ENCODE measurements at places on chromosomes 3 and 15.

DNA sequence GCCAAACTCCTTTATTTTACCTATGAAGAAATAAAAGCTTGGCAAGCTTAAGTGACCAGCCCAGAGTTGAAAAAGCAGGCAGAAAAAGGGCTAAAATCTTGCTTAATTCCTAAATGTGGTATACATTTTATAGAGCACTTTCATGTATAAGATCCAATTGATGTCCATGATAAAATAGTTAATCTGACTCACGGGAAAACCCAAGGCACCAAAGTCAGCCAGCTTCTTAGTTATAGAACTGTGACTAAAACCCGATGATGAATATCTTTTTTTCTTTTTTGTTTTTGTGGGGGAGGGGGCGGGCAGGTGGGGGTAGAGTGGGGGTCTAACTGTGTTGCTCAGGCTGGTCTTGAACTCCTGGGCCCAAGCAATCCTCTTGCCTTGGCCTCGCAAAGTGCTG is 71.4 kb downstream of the PEAK1 start:
- DNase-seq, result no peak

GRCh38 chr3:152703245-152703890 is 131.6 kb upstream of the P2RY1 start:
- no peak for DNase-seq

DNA sequence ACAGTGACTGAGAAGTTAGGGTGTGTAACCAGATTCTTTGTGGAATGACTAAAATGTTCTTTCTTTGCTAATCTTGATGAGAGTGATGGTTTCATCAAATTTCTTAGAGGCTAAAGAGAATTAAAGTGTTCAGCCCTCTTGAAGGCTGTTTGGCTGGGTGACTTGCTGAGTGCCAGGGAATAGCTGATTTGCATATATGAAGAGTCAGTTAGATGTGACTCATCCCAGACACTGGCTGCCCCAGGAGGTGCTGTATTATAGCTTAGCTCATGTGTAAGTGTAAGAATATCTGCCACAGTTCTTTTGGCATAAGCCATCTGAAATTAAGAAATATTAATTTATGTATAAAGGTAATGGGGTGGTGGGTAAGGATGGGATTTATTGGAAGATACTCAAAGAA is 535.1 kb downstream of the NLGN1 start:
- peak; percentile 39 for DNase-seq

DNA sequence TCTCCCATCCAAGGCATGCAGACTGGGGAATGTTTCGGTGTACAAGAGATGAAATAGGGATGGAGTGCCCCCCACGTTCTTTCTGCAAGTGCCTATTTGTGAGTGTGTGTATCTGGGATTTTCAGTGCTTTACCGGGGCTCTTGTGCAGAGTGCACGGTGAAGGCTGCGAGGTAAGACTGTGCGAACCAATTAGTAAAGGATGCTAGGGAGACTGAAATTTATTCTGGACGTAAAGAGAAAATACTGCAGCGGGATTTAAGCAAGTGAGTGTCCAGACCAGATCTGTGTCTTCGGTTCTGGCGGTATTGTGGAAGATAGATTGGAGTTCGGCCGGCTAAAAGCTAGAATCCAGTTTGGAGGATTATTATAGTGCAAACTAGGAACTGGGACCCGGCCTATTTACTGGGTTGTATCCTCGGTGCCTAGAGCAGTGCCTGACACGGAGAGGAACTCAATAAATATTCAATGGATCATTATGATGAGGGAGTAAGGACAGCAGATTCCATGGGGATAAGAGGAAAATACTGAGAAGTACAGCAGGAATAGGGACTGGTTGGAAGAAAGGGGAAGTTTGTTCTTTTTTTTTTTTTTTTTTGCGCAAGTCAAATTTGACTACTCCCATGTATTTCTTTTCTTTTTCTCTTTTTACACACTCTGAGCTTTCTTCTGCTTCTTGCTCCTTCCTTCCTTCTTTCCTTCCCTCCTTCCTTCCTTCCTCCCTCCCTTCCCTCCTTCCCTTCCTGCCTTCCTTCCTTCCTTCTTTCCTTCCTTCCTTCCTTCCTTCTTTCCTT is 580 bp upstream of the MAGEF1 start:
- no peak for DNase-seq

DNA sequence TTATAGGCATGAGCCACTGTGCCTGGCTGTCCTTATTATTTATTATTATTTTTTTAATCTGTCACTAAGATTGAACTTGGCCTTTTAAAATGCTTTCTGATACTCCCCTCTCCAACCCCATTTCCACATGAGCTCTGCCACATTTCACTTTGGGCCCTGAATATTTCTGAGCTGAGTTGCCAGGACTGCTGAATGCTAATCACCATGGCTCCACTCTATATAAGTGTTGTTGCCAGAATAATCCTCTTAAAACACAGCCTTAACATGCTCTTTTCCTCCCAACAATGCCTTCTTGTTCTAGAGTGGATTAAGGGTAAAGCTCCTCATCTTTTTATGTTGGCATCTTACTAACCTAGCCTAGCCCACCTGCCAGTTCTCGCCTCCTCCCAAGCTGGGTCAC is 124.4 kb downstream of the PDZRN3 start:
- DNase-seq, result no peak

DNA sequence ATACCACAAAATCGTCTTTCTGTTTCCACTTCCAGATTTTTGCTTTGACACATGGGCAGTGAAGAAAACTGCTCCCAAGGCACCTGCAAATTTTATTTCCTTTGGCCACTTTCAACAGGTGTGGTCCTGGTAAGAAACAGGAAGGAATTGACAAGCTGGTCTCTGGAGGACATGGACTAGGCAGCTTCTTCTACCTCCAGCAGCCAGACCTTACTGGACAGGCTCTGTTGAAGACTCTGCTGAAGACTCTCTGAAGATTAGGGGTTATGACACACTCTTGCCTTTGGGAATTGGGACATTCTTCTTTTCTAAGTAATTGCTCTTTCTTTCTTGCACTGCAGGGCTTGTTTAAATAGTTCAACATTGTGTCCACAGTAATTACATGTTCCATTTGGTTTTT is 147.7 kb upstream of the DCBLD2 start:
- DNase-seq, result no peak

DNA sequence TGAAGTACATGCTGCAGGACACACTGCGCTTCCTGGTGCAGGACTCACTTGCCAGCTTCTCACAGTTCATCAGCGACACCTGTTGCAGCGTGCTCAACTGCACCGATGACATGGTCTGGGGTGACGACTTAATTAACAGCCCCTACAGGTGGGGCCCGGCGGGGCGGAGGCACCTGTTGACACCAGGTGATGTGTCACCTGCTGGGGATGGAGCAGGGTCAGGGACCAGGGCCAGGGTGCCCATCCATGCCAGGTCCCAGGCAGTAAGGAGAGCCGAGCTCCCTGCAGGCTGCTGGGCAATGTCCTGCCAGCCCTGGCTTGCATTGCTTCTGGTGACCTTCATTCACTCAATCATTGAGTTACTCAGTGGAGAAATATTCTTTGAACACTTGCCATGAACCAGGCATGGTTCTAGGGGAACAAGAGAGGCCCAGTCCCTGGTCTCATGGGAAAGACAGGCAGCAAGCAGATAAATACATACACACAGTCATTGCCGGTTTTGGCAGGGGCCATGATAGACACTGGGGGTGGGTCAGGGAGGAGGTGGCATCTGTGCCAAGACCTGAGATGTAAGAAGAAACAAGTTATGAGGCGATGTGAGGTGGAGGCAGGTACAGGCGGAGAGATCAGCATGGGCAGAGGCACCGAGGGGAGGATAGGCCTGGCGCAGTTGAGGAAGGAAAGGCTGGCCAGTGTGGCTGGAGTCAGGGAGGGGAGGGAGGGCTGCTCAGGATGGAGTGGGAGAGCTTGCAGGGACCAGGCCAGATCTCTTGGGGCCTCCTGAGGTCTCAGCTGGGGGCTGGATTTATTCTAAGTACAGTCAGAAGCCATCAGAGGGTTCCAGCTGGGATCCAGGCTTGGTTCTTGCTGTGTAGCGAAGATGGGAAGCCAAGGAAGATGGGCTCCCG is 30.8 kb downstream of the DNAH1 start:
- DNase-seq, result no peak

- no peak for DNase-seq
Measured at GRCh38 chr3:136984837-136985236, 27.1 kb downstream of the IL20RB start.

DNA sequence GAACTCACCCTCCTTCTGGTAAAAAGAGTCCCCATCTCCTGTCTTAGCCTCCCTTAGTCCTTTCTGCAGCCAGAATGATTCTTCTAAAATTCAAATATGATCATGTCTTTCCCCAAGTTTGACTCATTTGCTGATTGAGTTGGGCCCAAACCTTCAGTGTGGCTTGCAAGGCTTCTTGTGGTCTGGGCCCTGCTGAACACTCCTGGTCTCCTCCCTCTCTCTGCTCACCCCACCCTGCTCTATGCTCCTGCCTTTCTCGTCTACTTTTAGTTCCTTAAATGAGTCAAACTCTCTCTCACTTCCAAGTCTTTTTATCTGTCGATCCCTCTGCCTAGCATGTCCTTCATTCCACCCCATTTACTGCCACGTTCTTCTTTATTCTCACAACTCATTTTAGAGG is 72.6 kb downstream of the CCR1 start:
- DNase-seq, result no peak

DNA sequence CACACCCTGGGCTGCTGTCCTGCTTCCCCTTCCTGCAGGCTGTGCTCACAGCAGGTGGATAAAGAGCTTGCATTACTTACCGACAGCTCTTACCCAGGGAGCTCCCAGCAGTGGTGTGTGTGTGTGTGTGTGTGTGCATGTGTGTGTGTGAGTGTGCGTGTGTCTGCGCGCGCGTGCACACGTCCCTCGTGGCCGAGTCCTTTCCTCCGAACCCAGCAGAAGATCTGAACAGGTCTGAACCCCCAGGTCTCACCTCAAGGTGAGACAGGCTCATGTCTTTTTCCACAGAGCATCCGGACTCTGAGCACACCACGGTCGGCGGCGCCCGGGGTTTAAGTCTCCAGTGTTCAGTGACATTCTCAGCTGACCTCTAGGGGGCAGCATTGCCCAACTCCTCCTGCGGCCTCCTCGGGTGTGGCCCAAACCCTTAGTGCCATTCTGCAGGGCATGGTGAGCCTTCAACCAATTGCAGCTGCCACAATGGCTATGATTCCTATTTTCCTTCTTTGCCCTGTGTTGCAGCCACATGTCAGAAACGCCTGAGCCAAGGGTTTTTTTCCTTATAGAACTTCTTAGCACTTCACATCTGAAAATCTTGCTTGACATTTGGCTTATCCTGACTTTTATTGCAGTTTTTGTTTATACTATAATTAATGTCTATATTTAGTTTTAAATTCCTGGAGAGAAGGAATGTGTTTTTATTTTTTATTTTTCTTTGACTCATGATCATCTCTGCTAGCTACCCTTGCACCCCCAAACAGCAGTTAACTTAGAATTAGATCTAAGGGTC is 64.1 kb upstream of the KLHL25 start:
- DNase-seq, result peak; percentile 46

- no peak for DNase-seq
Measured at GRCh38 chr3:74639681-74640080, 25.2 kb upstream of the CNTN3 start.

DNA sequence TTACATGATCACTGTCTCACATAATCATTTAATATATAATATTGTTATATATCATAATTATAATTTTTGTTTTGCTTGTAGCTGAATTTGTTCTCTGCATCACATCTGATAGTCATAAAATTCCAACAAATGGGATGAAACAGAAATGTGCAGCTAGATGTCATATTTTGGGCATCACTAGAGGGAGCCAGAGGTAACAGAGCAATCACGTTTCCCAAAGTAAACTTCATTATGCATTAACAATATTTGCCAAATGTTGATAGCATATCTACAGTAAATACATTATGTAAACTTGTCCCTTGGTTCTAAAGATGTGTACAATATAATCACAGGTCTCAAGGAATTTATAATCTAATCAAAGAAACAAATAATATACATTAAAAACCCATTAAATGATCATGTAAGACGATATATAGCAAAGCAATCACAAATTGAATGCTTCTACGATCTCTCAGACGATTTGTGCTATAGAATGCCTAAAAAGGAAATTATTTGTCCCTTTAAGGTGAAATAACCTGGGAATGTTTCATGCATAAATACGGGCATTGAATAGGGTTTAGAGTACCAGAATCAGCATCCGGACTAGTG is 234.2 kb upstream of the MCTP2 start:
- DNase-seq, result peak; percentile 55

GRCh38 chr3:183293966-183294365 is 40.9 kb downstream of the B3GNT5 start:
- DNase-seq, result no peak

- no peak for DNase-seq
Measured at GRCh38 chr3:73073091-73073707, 11.7 kb downstream of the EBLN2 start.

- no peak for DNase-seq
Measured at GRCh38 chr3:108171106-108171505, 51.1 kb downstream of the IFT57 start.

- DNase-seq, result peak; percentile 76
Measured at GRCh38 chr3:129942296-129942695, 32.2 kb upstream of the TRH start.

GRCh38 chr3:135622215-135622614 is 343.3 kb upstream of the PPP2R3A start:
- no peak for DNase-seq

GRCh38 chr15:50180091-50180490 is 1.9 kb upstream of the SLC27A2 start:
- no peak for DNase-seq

GRCh38 chr15:69794645-69795469 is 302.9 kb downstream of the TLE3 start:
- peak; percentile 28 for DNase-seq

GRCh38 chr3:134239538-134239937 is 11.1 kb downstream of the RYK start:
- no peak for DNase-seq

- no peak for DNase-seq
Measured at GRCh38 chr15:92676561-92676960, 21.0 kb upstream of the FAM174B start.

GRCh38 chr3:173793963-173794362 is 396.4 kb downstream of the NLGN1 start:
- peak; percentile 41 for DNase-seq

DNA sequence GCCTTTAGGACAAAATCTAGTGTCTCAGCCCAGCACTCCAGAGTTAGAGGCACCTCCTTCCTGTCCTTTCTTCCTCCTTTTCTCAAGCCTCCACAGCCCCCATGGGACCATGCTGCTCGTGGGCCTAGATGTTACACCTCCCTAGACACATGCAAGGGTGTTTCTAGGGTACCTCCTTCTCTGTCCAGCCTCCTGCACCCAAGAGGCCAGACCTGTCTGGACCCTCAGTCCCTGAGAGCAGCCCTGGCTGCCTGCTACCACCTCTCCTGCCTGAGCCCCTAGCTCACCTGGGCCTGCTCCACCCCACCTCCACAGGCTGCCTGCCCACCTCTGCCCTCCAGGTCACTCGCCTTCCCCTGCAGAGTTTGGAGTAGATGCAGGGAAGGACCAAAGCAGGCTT is 5.2 kb downstream of the LOXL1 start:
- DNase-seq, result no peak

DNA sequence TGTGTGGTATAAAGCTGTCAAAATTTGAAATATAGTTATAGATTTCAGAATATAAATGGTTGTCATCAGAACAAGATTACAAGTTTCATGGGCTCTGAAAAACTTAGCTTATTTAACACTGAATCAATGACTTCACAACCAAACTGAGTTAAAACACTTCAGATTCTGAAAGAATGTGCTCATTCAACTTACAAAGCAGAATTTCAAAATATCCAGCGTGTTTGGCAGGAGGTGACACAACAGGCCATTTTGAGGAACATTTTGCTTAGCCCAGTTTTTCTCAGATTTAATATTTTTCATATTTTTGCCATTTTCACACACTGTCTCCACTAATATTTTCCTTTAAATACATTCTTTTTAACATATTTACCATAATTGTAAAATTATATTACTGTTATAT is 781.1 kb downstream of the TUSC7 start:
- no peak for DNase-seq
